ENCODE measurements at places on chromosomes 2 and 18.

DNA sequence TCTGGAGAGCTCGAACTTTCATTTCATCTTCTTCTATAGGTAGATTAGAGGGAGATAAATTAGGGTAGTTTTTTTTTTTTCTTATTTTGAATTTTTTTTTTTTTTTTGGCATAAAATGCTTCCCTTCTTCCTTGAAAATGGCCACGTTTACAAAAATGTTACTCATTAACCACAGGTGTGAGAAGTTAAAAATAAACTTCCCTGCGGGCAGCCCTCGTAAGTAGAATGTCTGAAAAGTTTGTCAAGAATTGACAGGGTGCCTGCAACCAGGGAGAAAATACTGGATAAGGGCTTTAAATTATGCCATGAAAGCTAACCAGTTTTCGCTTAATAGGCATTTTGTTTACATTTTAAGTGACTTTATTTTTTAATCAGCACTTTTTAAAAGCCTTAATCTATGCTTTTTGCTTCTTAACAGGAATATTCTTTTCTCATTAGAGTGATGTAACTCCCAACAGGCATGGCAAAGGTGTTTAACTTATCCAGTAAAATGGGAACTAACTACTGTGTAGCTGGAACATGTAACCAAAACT is 4.2 kb upstream of the FN1 start:
- DNase-seq = no peak

DNA sequence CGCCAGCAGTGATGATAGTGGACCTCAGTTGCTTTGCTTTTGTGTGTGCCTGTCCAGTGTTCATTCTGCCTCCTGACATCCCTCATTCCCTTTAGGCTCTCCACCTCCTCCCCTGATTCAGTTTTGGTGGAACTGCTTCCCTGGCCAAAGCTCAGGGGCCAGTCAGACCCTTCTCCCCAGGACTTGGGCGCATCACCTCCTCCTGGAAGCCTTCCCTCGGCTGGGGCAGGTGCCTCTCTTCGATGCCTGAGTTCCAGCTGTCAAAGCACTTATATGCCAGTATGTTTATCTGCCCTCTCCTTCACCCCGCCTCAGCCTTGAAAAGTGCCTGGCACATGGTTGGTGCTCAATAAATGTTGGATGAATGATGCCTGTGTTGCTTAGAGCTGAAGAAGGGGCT is 11.5 kb downstream of the NMUR1 start:
- DNase-seq = no peak

GRCh38 chr2:151329998-151330397 is 27.4 kb upstream of the TNFAIP6 start:
- no peak for DNase-seq

GRCh38 chr2:149540138-149540537 is 47.4 kb downstream of the MMADHC start:
- DNase-seq = no peak

GRCh38 chr2:16394986-16395550 is 270.6 kb downstream of the CYRIA start:
- DNase-seq = no peak

Data from fibroblast of upper back skin (primary cell).